Sigmoid colon (tissue), 7 donors: ENCODE measurements at places on chromosomes 16 and 17.

DNA sequence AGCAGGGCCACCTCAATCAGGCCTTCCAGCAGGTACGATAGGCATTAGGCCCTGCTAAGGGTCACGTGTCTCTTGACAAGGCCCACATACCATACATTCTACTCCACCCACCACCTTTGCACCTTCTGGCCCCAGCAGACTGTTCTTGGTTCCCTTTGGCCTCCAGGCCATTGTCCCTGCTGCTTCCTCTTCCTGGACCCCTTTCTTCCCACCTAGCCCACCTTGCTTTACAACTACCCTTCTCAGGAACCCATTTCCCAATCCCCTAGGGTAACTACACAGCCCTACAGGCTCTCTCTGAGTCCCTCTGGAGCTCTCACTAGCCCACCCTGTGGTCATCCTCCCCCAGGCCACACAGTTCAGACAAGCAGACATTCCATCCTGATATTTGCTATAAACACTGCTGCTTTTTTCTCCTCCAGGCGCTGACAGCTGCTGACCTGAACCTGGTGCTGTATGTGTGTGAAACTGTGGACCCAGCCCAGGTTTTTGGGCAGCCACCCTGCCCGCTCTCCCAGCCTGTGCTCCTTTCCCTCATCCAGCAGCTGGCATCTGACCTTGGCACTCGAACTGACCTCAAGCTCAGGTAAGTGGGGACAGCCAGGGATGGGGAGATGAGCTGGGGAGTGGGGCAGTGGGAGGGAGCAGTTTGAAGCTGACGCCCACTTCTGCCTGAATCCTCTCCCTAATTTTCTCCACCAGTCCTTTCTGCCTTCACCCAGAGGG is 1.4 kb upstream of the NRN1L start:
- DNase-seq: no peak

GRCh38 chr17:5210614-5211252 is 19.1 kb upstream of the ZNF594 start:
- DNase-seq: no peak

DNA sequence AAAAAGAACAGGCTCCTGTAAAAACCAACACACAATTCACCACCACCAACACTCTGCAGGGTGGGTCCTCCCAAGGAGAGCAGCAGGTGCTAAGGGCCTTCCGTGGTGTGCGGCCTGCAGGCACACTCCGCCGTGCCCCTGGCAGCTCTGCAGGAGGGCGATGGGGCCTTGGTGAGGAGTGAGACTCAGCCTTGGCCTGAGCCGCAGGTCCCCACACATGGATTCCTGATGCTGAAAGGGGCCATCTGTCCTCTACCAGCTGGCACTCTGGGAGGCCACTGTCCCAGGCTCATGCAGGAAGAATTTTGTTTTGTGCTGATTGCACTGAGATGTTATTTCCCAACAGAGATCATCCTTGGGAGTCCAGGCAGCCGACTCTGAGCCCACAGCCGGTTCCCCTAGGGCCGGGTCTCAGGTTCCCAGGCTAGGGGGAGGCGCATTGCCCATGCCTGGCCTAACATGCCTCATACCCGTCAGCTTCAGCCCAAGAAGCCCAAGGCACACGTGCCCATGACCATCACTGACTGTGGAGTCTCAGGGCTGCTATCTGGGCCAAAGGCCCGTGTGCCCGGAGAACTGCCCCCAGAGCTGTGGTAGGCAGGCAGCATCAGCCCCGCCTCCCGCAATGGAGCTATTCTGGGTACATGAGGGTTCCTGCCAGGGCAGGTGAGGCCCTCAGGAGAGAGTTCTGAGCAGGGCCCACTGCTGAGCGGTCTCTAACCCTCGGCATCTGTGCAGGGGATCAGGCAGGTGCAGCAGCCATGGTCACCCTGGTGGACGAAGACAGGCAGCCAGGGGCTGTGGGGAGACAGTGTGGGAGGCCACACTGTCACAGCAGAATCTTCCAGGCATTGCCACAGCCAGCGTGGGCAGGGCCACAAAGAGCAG is 97.9 kb upstream of the ZNF469 start:
- DNase-seq: no peak

DNA sequence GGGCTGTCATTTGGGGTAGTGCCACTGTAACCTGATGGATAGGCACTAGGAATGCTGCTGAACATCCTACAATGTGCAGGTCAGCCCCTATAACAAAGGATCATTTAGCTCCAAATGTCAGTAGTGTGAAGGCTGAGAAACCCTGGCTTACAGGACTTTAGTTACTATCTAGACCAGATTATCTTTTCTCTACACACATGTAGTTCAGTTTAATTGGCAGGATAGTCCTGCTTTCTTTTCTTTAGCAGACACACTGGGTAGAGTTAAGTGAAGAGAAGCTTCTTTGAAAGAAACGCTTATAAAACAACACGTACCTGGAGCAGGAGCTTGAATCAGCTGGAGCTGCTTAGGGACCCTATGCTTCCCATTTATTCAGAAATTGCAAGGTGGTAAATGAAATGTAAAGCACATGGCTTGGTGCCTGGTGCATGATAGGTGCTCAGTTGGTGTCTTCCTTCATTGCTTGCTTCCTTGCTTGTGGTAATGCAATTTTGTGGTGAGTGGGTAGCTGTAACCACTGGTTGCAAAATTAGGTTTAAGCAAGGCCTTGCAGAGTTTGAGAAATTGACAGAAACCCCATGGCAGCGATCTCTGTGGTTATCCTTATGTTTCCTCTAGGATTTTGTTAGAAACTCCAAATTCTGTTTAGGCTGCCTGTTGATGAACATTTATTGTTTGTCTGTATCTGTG is 9.4 kb downstream of the METTL9 start:
- no peak for DNase-seq

DNA sequence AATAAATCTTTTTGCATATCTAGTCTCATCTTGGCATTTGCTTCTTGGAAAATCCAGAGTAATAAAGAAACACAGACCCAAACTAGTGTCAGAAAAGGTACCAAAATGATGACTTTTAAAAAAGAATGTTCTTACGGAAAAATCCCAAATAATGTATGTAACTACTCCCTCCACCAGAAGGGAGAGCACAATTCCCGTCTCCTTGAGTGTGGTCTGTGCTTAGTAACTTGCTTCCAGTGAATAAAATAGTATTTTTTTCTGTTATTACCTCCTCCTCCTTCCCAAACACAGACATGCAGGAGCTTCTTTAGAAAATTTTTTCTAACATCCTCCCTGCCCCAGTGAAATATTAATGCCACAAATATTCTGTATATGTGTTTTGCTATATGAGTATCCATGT is 358.1 kb downstream of the ZFHX3 start:
- no peak for DNase-seq

- peak; percentile 85 for DNase-seq
Observed at GRCh38 chr16:75590920-75591843, 25.0 kb downstream of the GABARAPL2 start.
